Fibroblast of lung (primary cell): ENCODE measurements at places on chromosomes 11 and 22. TPM values are rescaled to one million over a fixed set of nuclear protein-coding genes. Genes with fewer than 3 reads are reported as not detected.

DNA sequence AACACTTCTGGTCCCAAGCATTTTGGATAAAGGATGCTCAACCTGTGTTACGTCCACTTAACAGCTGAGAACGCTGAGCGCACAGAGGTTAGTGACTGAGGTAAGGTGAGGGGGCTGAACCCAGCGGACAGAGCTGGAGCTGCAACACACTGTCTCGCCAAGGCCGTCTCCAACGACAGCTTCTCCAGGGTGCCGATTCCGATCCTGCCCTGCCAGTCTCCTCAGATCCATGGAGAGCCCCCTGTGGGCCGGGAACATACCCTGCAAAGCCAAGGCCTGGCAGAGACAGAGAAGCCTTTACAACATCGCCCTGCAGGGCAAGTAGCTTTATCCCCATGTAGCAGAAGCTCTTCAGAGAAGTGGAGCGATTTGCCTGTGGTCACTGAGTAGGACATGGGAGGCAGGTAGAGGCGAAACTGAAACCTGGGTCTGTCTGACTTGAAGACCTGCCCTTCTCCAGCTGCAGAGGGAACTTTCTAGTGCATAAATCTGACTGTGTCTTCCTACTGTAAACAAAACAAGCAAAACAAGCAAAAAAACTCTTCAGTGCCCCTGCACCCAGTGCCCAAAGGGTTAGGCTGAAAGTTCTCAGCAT, 72.8 kb downstream of the SCUBE1 start:
- no peaks in the 10 kb centered on the region for H3K36me3 ChIP-seq
- no peak overlapping the region for H3K4me3 ChIP-seq
- peaks cover 4% of the 10 kb centered on the region for H3K27me3 ChIP-seq
- no peak for DNase-seq
- peaks cover 2% of the 10 kb centered on the region for H3K4me1 ChIP-seq

- no peaks in the 10 kb centered on the region for H3K36me3 ChIP-seq
- H3K27ac ChIP-seq, result no peak overlapping the region
- H3K27me3 ChIP-seq, result no peaks in the 10 kb centered on the region
- H3K4me3 ChIP-seq, result no peak overlapping the region
These were observed 17.3 kb downstream of the FLI1 start for GRCh38 chr11:128711136-128711535.

GRCh38 chr11:102617466-102618008, 7.6 kb downstream of the MMP20 start:
- no peaks in the 10 kb centered on the region for H3K27me3 ChIP-seq
- H3K4me1 ChIP-seq, result no peaks in the 10 kb centered on the region
- H3K4me3 ChIP-seq, result no peak overlapping the region
- DNase-seq, result no peak
- H3K36me3 ChIP-seq, result no peaks in the 10 kb centered on the region

The TMEM191B gene
- under 0.01 and 4.1 TPM in 2 replicates for total RNA-seq

The MMP8 gene
- total RNA-seq, result under 0.01 TPM in 1 of 2 replicates, not detected in the other
